ENCODE measurements at places on chromosomes 5 and 9. TPM values are rescaled to one million over a fixed set of nuclear protein-coding genes. Genes with fewer than 3 reads are reported as not detected.

The GARIN3 gene
- not detected for total RNA-seq

The IPPK gene
- 3.2 TPM for total RNA-seq

The IFNA13 gene
- total RNA-seq: not detected

The SLC25A25 gene
- 81.5 TPM for total RNA-seq

The CMYA5 gene
- 2.8 TPM for total RNA-seq

The ISOC1 gene
- total RNA-seq: 32.2 TPM

The OR1Q1 gene
- total RNA-seq: not detected

The LRRC19 gene
- total RNA-seq: 0.80 TPM

The TAF11L5 gene
- not detected for total RNA-seq

The SLC26A2 gene
- 2.0 TPM for total RNA-seq

The VLDLR gene
- 12.9 TPM for total RNA-seq

- H3K4me1 ChIP-seq: no peaks in the 10 kb centered on the region
- H3K27me3 ChIP-seq: no peaks in the 10 kb centered on the region
- H3K4me3 ChIP-seq: no peak overlapping the region
- H3K36me3 ChIP-seq: no peaks in the 10 kb centered on the region
Measured at GRCh38 chr5:165508286-165508685, 2002.9 kb downstream of the MAT2B start.

- DNase-seq: no peak
- no peak overlapping the region for H3K27ac ChIP-seq
- H3K4me1 ChIP-seq: no peaks in the 10 kb centered on the region
- no peaks in the 10 kb centered on the region for H3K27me3 ChIP-seq
- peaks cover 68% of the 10 kb centered on the region for H3K36me3 ChIP-seq
Measured at GRCh38 chr9:121340676-121341392, 29.2 kb downstream of the STOM start.

DNA sequence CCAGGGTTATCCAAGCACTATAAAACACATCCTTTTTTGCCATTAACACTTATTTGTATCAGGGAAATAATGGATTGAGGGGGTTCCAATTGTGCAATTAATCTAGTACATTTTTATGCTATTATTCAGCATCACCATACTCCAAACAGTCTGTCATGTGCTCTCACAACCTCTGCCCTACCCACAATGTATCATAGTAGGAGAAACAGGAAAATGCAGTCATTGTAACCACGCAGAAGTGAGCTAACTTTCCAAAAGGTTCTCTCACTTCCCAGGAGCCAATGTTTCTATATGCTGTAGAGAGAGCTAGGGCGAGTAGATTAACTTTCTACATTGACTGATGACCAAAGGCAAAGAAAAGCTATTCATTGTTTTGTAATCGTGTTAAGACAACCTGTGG lies 29.8 kb downstream of the DAB2 start:
- DNase-seq: no peak
- no peak overlapping the region for H3K27ac ChIP-seq
- no peaks in the 10 kb centered on the region for H3K4me1 ChIP-seq

GRCh38 chr5:10703676-10704075 lies 57.4 kb downstream of the DAP start:
- H3K27me3 ChIP-seq: no peaks in the 10 kb centered on the region
- no peak overlapping the region for H3K4me3 ChIP-seq
- H3K27ac ChIP-seq: no peak overlapping the region
- H3K36me3 ChIP-seq: no peaks in the 10 kb centered on the region
- DNase-seq: peak; percentile 77
- H3K4me1 ChIP-seq: peaks cover 17% of the 10 kb centered on the region

DNA sequence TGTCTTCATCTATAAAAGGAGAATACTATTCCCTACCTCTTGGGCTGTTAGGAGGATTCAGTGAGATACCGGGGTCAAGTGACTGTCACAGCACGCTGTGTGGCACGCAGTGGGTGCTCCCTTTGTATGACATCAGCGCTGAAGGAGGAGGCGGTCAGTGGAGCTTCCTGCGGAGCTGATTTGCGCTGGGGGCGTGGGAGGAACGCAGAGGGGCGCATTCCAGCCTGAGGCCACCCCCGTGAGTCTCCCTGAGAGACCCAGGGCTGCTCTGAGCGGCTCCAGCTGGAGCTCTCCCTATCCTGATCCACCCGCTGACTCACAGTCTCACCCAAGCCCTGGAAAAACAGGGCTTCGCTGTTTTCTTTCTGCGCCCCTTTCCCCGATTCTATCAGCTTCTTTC lies 24.3 kb upstream of the NEURL1B start:
- H3K27ac ChIP-seq: no peak overlapping the region
- no peaks in the 10 kb centered on the region for H3K27me3 ChIP-seq

GRCh38 chr9:81183761-81184160 lies 505.6 kb downstream of the TLE1 start:
- H3K27ac ChIP-seq: no peak overlapping the region
- H3K4me1 ChIP-seq: no peaks in the 10 kb centered on the region
- H3K36me3 ChIP-seq: no peaks in the 10 kb centered on the region
- no peaks in the 10 kb centered on the region for H3K27me3 ChIP-seq
- H3K4me3 ChIP-seq: no peak overlapping the region
- DNase-seq: no peak

DNA sequence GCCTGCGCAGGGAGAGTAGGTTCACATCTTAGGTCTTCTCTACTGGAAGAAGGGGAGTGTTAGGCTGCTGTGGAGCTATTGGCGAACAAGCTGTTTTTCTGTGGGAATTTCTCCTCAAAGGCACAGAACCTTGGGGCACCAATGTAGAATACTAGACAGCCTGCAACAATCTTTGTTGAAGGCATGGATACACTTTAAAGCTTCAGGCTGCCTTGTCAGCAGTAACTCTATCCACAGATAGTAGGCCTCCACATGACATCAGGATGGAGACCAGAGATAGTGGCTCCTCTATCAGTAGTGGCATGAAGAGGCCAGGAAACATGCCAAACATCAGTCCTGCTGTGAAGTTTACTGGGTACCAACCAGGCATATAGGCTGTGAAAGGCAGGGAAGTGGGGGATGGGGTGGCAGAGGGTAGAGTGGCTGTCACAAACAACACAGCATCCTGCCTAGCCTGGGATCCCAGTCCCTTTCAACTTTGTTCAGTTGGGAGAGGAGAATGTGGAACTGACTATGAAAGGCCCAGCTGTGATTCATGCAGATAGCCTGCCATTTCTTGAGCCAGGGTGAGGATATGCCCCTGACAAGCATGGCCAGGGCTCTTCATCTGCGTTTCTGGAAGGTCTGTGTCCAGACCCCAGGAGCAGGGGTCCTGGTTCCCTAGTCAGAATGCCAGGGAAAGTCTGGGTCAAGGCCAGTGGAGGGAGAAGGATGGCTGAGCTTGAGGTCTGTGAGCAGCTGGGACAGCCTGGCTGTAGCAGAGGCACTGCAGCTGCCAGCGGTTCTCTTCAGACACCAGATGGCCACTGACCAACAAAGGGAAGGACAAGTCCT lies 1.0 kb upstream of the HK3 start:
- H3K36me3 ChIP-seq: peaks cover 9% of the 10 kb centered on the region
- no peak overlapping the region for H3K4me3 ChIP-seq
- H3K4me1 ChIP-seq: no peaks in the 10 kb centered on the region
- no peak overlapping the region for H3K27ac ChIP-seq
- no peak for DNase-seq

DNA sequence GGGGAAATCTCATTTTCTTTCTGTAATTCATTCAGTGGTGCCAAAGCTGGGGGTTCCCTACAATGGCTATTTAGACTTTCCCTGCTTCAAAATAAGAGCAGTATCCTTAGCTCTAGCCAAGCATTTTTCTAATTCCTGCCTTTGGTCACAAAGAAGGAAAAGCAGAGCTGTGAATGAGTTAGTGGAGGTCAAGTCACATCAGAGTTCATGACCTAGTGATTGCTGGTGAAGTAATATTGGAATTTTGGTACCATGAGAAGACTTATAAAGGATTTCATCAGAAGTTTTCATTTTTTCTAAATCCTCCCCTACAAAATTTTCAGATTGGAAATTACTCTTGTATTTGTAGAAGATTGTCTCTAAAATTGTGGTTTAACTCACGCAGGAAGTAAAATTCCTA lies 28.0 kb downstream of the DNAJC21 start:
- H3K27ac ChIP-seq: no peak overlapping the region
- H3K4me3 ChIP-seq: no peak overlapping the region
- no peaks in the 10 kb centered on the region for H3K27me3 ChIP-seq
- peaks cover 6% of the 10 kb centered on the region for H3K4me1 ChIP-seq
- DNase-seq: no peak
- no peaks in the 10 kb centered on the region for H3K36me3 ChIP-seq

GRCh38 chr9:14279671-14280070 lies 34.3 kb downstream of the NFIB start:
- H3K36me3 ChIP-seq: no peaks in the 10 kb centered on the region
- H3K4me3 ChIP-seq: no peak overlapping the region
- DNase-seq: no peak

GRCh38 chr5:55702598-55703345 lies 9.4 kb downstream of the SLC38A9 start:
- DNase-seq: no peak
- H3K4me1 ChIP-seq: no peaks in the 10 kb centered on the region
- no peaks in the 10 kb centered on the region for H3K36me3 ChIP-seq
- no peaks in the 10 kb centered on the region for H3K27me3 ChIP-seq

- no peaks in the 10 kb centered on the region for H3K36me3 ChIP-seq
- no peak overlapping the region for H3K4me3 ChIP-seq
- H3K27ac ChIP-seq: no peak overlapping the region
Measured at GRCh38 chr9:2235623-2236022, 220.5 kb downstream of the SMARCA2 start.

GRCh38 chr9:130522233-130522808 lies 57.1 kb upstream of the FUBP3 start:
- no peaks in the 10 kb centered on the region for H3K4me1 ChIP-seq
- H3K27ac ChIP-seq: no peak overlapping the region
- no peak overlapping the region for H3K4me3 ChIP-seq

GRCh38 chr9:119763260-119763659 lies 394.0 kb upstream of the BRINP1 start:
- H3K27me3 ChIP-seq: no peaks in the 10 kb centered on the region
- H3K27ac ChIP-seq: no peak overlapping the region
- DNase-seq: no peak
- H3K4me3 ChIP-seq: no peak overlapping the region
- H3K4me1 ChIP-seq: no peaks in the 10 kb centered on the region

GRCh38 chr5:139705655-139706587 lies 57.8 kb downstream of the CXXC5 start:
- peaks cover 5% of the 10 kb centered on the region for H3K4me1 ChIP-seq
- no peaks in the 10 kb centered on the region for H3K36me3 ChIP-seq
- no peak for DNase-seq
- no peaks in the 10 kb centered on the region for H3K27me3 ChIP-seq
- no peak overlapping the region for H3K4me3 ChIP-seq

DNA sequence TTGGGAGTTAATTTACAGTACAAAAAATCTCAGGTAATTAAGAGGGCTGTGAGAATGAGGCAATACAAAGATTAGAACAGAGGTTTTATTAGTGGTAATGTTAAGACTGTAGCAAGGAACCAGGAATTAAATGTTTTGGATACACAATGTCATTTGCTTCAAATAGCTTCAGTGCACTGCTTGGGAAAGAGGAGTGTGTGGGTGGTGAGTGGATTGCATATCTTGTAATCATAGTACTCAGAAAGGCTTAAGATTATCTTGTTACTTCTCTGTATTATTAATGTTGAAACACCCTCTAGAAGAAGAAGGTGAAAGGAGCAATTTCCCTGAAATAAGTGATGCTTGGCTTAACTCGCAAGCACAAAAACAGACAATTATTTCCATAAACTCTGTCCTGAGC lies 21.0 kb upstream of the TBCA start:
- no peaks in the 10 kb centered on the region for H3K4me1 ChIP-seq
- no peaks in the 10 kb centered on the region for H3K27me3 ChIP-seq
- no peaks in the 10 kb centered on the region for H3K36me3 ChIP-seq
- no peak overlapping the region for H3K4me3 ChIP-seq

- no peak overlapping the region for H3K4me3 ChIP-seq
- no peak overlapping the region for H3K27ac ChIP-seq
- H3K27me3 ChIP-seq: no peaks in the 10 kb centered on the region
- H3K36me3 ChIP-seq: no peaks in the 10 kb centered on the region
Measured at GRCh38 chr5:81208904-81209303, 24.2 kb upstream of the CKMT2 start.

- no peak overlapping the region for H3K27ac ChIP-seq
- H3K4me3 ChIP-seq: no peak overlapping the region
- no peaks in the 10 kb centered on the region for H3K4me1 ChIP-seq
- no peaks in the 10 kb centered on the region for H3K36me3 ChIP-seq
Measured at GRCh38 chr5:157205708-157206107, 25.1 kb downstream of the ITK start.

- H3K4me1 ChIP-seq: no peaks in the 10 kb centered on the region
Measured at GRCh38 chr5:177405805-177406204, 3.6 kb downstream of the F12 start.

DNA sequence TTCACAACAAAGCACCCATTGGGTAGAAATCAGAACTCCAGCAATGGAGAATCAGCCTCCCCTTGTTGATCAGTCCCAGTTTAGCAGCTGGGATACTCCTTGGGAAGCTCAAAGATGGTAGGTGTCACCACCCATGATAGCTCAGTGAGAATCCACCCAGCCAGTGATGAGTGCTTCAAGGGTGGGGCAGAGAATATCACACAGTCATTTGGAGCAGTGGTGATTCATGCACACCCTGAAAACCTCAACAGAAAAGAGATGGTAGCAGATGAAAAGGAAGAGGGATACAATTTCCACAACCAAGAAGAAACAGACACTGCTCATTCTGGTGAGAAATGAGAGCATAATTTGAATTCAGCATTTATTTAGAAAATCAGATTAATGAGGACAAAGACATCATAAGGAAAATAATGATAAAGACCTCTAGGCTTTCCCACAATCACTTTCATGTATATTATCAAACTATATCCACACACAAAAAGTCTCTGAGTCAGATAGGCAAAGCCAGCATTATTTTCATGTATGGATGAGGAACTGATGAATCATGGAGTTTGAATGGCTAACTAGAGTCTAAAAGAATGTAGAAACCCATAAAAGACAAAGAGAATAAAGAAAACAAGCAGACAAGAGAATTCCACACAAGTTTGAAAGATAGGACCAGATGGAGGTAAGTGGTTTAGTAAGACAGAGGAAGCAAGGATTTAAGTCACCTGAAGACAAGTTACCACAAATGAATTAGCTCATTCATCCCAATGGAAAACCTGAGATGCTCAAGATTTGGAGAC lies 82.9 kb downstream of the FEM1C start:
- DNase-seq: no peak
- H3K4me3 ChIP-seq: no peak overlapping the region
- no peaks in the 10 kb centered on the region for H3K36me3 ChIP-seq

- no peak overlapping the region for H3K4me3 ChIP-seq
- no peaks in the 10 kb centered on the region for H3K4me1 ChIP-seq
- no peak overlapping the region for H3K27ac ChIP-seq
- no peaks in the 10 kb centered on the region for H3K27me3 ChIP-seq
- DNase-seq: peak; percentile 2
Measured at GRCh38 chr5:150400316-150401075, 12.2 kb downstream of the CD74 start.

DNA sequence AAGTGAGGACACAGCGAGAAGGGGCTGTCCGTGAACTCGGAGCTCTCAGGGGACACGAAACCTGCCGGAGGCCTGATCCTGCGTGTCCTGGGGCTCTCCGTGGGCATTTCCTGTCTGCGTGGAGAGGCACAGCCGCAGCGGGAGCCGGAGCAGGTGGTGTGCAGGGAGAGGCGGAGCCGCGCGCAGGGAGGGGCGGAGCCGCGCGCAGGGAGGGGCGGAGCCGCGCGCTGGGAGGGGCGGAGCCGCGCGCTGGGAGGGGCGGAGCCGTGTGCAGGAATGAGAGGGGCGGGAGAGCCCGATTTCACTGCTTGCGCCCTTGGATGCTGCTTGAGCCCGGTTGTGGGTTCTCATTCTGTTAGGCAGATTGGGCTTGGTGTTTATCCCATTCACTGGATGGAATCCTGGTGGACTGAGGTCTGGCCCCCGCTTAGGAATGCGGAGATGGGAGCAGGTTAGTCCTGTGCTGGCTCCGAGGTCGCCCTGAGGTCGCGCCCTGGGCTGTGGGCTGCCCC lies 26.7 kb downstream of the NDUFS6 start:
- no peaks in the 10 kb centered on the region for H3K27me3 ChIP-seq
- H3K27ac ChIP-seq: no peak overlapping the region
- no peaks in the 10 kb centered on the region for H3K4me1 ChIP-seq
- no peaks in the 10 kb centered on the region for H3K36me3 ChIP-seq
- no peak overlapping the region for H3K4me3 ChIP-seq
